ENCODE measurements at places on chromosomes 1 and 21.

DNA sequence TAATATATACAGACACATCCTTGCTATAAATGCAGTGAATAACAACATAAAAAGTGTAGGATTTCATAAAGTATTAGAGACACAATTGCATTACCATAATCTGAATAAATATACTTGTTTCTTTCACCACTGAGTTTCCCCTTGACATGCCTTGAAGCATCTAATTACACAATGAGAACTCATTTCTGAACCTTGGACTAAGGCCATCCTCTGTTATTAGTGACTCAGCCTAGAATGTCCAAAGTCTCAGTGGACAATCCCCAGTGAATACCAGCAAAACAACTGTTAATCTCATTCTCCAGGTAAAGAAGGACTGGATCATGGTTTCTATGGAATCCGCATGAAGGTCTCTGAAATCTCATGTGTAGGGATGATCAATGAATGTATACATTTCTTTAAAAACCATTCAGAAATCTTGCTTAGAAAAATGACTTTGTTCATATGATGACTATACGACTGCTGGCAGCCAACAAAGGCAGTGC is at the start of gene OR2L5:
OR2L5 (plus strand) TSS at position 432 of the 482 bp plus-strand sequence. CDS start 8,288 bp downstream, outside the sequence.
- DNase-seq, result no peak

DNA sequence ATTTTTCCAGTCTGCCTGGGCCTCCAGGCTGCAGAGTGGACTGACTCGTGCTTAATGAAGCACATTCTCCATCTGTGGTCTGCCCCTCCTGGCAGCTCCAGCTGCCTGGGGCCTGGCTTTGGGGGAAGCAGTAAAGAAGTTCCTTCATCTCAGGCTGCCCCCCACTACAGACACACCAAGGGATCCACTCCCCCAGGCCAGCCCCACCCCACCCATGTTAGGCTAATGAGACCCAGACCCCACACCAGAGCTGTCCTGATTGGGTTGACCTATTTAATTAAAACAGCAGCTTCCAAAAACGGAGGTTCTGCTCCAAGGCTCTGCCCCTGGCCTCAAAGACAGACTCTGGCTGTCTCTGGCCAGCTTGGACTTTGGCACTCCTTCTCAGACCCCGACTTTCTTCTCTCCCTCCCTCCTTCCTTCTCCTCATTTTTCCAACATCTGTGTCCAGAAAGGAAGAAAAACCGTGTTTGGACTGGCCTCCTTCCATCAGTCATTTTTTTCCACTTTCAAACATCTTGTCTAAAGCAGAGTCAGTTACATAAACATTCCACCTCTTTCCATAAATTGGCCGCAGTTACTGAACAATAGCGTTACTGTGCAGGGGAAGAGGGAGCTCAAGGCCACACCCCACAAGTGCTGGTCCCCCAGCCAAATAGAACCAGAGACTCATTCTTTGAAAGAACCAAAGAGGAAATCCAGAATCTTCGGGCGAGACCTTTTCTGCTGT is 29.7 kb downstream of the SERTAD4 start:
- DNase-seq, result no peak

DNA sequence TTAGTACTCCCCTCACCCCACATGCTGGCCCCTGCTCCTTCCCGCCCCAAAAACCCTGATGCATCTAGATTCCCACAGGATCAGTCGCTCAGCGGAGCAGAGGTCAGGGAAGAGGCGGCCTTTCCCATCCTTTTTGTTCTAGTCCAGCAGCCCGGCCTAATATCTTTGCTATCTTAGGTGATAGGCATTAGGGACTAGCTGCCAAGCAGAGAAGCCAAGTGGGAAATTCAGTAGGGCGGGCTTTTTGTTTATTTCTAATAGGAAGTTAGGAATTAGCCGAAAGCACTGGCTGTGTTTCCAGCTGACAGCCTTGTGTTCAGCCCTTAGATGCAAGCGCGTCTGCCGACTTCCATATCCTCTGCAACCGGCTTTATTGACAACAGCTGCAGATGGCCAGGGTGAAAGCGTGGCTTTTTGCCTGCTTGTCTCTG is 59.0 kb upstream of the BCAR3 start:
- DNase-seq, result no peak

DNA sequence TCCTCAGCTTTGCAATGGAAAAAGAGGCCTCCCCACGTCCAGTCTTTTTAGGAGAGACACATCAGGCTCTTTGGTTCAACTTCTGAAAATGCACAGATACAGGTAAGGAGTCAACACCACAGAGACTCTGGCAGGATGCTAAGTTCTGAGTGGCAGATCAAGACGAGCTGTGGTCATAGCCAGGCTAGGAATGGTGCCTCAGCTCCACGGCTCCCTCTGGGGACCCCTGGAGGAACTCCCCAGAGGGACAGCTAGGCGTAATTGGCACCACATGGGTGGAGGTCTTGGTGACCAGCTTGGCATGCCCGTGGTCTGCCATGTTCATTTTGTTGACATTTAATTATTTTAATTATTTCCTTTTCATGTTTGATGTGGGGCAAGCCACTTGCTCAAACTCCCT is 206.1 kb downstream of the KAZN start:
- no peak for DNase-seq

DNA sequence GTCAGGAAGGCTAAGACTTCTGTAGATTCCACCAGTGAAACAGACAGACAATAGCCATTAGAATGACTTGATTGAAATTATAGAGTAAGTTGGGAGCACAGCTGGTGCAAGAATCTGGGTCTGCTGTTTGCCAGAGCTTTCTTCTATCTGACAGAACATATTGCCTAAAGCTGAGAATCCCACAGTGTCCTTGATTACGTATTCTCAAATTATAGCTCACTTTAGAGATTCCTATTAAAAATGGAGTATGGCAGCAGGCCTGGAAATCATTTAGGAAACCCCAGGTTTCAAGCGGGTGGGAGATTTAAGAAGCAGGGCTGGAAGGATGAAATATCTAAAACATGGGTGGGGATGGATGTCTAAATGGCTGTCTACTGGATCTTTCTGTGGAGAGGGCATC is 639.7 kb upstream of the CXADR start:
- DNase-seq, result no peak

GRCh38 chr1:30331415-30332065 is 391.8 kb downstream of the MATN1 start:
- DNase-seq, result no peak

DNA sequence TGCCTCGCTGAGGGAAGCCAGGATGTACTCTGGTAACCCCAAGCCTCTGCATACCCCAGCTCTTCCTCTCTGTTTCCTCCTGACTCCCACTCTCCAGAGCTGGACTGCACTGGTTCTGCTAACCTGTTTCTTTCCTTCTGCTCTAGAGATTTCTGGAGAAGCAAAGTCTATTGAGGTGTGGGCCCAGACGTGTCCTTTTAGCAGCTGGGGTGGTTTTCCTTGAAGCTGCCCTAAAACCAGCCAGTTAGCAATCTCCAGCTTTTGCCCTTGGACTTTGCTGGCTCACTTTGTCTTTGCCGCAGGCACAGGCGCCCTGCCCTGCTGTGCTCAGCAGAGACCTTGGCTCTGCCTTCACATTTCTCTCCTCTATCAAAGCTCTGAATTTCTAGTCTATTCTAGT is 171.8 kb upstream of the IVNS1ABP start:
- DNase-seq, result no peak

DNA sequence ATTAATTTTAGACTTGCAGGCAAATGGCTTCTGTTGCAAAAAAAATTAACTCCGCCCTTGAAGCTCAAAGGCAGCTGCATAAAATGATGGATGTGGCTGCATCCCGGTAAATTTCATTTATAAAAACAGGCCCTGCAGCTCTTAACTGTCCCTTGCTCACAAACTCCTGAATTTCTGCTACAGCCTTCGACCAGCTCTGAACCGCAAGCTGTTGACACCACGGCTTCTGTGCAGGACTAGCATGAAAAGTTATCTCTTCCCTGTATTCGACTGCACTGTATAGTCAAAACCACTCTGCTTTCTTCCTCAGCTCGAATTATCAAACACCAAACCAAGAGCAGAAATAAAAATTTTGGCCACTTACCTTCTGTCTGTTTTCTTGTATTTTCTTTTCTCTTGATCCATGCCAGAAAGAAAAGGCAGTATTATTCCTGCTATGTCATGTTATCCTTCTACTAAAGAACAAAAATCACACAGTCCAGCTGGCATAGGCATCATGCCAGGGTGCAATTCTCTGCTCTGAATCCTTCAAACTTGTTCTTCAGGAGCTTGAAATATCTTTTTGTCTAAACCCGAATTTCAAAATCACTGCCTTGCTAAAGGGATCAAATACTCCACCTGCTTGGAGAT is 195.5 kb upstream of the NCAM2 start:
- no peak for DNase-seq
